G401 (cell line): ENCODE measurements at places on chromosomes 3 and 15.

DNA sequence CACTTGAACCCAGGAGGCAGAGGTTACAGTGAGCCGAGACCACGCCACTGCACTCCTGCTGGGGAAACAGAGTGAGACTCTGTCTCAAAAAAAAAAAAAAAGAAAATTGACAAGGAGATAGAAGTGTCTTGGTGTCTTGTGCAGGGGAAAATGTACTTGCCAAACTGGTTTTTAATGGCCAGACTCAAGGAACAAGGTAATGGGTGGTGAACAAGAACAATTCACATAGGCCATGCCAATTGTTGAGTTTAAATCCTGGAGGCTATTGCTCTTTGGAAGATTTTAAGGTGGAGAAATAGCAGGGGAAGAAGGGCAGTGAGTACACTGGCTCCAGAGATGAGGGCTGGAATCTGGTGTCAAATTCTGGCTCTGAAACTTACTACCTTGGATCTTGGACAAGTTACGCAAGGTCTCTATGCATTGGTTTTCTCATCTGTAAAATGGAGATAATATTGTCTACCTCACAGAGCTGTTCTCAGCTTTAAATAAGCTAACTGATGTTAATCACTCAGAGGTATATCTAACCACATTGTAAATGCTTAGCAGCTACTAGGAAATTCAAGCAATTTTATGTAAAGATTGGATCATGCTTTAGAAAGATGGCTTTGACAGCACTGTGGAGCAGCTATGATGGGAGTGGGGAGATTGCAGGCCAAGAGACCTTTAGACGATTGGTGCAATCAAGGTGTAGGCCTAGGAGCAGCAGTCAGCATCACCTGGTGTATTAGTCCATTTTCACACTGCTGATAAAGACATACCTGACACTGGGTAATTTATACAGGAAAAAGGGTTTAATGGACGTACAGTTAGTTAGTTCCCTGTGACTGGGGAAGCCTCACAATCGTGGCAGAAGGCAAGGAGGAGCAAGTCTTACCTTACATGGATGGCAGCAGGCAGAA lies 78.3 kb downstream of the B3GALNT1 start:
- no peak for DNase-seq

- DNase-seq = no peak
Observed at GRCh38 chr3:1766384-1766783, 332.3 kb upstream of the CNTN4 start.

- no peak for DNase-seq
Observed at GRCh38 chr3:40961104-40961857, 238.0 kb upstream of the CTNNB1 start.

DNA sequence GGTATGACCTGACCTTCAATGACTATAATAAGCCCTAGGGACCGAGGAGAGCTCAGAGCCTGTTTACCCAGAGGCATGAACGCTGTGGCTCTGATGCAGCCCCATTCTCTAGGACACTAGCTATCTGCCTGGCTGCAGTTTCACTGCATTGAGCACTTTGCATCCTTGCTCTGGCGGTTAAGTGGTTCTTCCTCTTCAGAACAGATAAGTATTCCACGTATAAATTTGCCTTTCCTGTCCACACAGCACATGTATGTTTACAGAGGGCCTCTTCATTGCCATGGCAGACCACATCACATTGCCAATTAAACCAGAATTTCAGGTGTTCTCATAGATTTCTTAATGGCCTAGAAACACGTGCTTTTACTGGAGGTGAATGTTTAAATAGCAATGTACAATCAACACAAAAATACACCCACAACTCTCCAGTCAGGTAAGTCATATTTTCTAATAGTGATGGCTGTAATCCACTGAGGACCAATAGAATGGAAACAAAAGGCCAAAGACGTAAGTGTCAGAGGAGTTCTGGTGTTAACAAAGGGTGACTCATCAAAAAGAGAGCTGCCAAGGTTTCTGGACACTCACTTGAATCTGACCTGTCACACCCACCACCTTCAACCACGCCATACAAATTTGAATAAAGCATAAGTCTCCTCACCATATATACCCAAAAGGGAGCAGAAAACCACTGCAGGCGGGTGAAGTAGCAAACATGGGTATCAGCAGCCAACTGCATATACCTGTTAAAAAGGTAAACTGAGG lies 553.4 kb downstream of the OCA2 start:
- DNase-seq = no peak

DNA sequence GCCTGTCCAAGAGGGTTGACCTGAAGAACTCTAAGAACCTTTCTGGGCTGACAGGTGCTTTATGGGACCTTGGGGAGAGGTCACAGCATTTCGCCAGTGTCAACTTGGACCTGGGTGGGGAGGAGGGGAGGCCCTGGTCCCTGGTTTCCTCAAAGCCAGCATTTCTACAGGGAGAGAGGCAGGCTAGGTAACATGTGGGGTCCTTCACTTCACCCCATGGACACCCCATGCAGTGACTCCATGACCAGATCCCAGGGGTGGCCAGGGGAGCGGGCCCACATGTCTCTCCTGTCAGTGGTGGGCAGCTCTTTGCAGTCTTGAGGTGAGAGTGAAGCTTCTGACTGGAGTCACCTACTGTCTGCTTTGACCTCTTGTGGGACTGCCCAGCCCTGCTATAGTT lies 35.8 kb downstream of the GOLGA6L10 start:
- DNase-seq = no peak

DNA sequence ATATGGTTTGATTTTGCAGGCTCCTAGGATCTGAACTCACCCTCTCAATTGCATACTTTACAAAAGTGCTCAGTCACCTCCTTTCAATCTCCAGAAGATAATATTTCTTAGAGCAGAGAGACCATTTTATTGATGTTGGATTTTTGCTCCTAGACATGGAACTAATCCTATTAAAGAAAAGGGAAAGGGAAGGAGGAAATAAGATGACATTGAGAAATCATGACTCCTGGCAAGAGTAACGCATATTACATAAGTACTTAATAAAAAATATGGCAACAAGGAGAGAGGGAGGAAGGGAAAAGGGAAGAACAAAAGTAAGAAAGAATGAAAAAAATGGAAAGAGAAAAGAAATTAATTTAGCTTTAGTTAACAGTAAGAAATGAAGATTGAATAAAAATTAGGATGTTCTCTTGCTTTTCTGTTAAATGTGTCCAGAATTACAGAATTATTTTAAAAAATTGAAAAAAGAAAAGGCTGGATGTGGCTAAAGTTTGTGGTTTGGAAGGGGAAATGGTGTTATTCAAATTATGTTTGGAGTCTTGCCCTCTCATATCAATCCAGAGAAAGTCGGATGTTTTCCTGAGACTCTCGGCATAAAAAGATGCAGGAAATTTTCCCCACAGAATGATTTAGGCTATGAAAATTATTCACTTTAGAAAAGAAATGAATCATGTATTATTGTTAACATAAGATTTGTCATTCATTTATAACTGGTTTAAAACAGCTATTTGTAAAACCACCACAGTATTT lies 474.0 kb downstream of the FGF12 start:
- no peak for DNase-seq

- no peak for DNase-seq
Observed at GRCh38 chr15:55721554-55722185, 21.3 kb downstream of the PRTG start.

- DNase-seq = no peak
Observed at GRCh38 chr3:127614928-127615589, 13.9 kb upstream of the PODXL2 start.

GRCh38 chr3:160641665-160642309 lies 35.2 kb upstream of the ARL14 start:
- DNase-seq = no peak

DNA sequence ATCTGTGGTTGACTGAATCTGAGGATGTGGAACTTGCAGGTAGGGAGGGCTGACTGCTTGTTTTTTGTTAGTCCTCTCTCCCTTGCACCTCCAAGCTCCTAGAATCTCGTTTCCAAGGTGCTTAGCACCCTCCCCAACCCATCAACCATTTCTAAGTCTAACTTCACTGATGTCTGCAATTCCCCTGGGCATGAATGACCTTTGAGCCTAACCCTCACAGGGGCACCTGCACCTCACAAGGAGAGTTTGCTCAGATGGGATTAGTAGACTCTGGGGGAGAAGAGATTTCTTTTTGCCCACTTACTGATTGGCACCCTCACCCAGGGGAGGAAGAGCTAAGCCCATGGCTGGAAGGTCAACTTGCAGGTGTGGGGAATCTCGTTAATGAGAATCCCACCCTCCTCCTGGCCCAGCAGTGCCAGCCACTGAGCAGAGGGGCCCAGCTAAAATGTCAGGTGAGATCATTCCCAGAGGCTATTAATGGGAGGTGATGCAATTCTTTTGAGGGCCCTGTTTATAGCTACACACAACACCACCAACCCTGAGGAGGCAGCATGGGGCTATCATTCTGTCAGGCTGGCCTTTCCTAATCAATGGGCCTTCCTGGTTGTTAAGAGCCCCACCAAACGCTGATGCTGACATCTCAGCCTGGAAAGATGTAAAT lies 81.6 kb upstream of the HERC1 start:
- DNase-seq = no peak

GRCh38 chr15:88440021-88440420 lies 27.2 kb downstream of the MRPL46 start:
- no peak for DNase-seq

DNA sequence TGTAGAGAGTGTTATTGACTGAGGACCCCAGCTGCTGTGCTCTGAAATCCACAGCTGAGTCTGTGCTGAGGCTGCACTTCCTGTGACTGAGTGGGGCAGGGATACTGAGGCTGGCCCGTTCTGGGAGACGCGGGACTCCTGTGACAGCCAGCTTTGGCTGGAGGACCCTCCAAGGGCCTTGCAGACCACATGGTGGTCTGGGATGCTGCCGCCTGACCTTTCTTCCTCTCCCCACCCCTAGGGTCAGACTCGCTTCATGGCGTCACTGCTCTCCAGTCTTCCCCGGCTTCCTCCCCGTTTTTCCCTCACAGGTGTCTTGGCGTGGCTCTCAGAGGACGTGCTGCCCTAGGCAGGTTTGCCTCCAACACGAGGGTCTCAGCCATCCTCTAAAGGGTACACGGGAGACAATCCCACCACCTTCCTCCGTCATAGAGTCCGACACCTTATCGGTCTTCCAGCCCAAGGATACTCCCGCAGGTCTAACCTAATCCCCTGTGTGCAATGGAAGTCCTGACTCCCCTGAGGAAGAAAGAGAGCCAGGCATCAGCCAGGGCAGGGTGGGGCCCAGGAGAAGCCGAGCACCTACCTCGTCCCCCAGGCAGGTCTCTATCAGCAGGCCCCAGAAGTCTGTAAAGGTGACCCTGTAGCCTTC lies 19.9 kb upstream of the EHD4 start:
- DNase-seq = no peak

- no peak for DNase-seq
Observed at GRCh38 chr15:81293728-81294515, 30.0 kb downstream of the STARD5 start.

GRCh38 chr3:24475925-24476324 lies 18.7 kb downstream of the THRB start:
- no peak for DNase-seq

DNA sequence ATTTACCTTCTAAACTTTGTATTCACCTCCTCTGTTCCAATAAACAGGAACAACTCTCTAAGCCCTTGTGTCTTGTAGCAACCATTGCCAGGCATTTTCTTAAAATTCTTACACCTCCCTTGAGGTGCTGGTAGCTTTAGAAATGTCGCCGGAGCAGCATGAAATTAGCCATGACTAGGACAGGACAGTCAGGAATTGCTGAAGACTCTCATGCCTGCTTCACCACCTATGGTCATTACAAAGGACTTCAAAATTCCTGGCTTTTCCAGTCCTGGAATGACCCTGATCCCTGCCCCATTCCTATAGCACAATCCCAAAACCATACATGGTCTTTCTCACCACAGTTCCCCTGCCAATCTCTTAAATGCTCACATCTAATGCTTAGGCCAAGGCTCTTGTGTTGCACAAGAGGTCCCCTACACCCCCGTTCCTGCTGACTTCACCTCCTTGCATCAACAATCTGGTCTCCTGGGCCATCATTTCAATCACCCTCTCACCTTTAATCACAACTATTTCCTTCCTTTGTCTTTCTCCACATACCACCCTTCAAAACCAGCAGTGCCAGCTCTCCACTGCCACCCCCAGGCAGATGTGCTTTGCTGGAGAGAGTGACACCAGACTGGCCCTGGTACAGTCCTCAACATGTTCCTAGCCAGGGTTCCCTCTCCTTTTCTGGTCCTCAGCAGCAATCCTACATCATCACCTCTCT lies 113.2 kb upstream of the TJP1 start:
- DNase-seq = no peak

- DNase-seq = no peak
Observed at GRCh38 chr15:71424765-71425164, 309.5 kb downstream of the THSD4 start.

DNA sequence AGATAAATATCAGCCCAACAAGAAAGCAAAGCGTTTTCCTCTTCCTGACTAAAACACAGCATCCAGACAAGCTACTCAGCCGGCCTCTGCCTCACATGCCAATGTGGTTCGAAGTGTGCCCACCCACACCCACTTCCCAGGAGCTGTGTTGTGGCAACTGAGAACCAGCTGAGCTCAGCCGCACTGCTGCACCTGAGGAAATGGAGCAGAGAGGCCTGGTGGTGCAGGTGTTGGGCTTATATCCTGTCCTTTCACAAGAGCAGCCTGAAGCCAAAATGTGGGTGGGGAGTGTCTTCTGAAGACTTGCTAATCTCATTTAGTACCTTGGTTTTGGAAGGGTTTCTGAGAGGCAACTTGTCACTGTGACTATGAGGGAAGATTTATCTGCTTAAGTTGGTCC lies 23.0 kb upstream of the RETNLB start:
- no peak for DNase-seq

DNA sequence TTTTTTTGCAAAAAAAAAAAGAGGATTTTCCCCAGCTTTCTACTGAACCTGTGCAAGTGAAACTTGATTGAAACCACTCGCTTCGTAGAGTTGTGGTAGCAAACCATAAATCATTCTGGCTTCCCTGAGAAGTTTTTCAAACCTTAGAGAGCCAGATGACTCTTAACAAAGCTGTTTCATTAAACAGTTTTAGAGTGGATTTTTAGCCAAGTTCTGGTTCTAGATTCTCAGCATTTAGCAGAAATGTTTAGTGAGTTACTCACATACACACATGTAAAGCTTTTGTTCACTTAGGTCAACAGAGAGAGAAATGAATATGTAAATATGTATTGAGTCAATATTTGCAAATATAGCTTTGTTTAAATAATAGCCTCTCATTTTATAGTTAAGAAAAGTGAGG lies 18.1 kb upstream of the CCR9 start:
- no peak for DNase-seq

DNA sequence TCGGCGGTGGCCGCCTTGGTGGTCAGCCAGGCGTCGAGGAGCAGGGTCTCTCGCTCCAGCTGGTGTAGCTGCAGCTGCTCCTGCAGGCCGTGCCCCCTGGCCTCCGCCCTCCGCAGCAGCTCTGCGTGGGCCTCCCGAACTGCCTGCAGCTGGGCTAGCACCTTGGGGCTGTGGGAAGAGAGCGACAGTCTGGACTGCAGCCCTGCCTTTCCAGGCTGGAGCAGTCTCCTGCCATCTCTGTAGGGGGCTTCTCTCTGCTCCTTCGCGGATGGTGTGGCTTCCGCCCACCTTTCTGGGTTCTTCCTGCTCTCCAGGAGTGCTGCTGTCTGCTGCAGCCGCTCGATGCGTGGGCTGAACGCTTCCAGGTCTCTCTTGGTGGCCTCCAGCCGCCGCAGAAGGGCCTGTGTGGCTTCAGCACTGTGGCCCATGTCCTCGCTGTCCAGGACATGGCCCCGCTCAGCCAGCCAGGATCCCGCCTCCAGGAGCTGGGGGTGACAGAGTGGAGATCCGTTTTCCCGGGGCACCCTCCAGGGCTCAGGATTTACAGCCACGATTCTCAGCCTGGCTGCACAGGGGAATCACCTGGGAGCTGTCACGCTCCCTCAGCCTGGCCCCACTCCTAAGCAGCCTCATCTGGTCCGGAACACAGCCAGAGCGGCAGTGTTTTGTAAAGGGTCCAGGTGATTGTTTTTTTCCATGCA lies 16.8 kb downstream of the PLA2G4B start:
- peak; percentile 62 for DNase-seq

GRCh38 chr15:73139041-73139743 lies 86.9 kb downstream of the NEO1 start:
- no peak for DNase-seq
